ENCODE measurements at places on chromosomes 4 and X. TPM values are rescaled to one million over a fixed set of nuclear protein-coding genes. Genes with fewer than 3 reads are reported as not detected.

Gene ADH4
- 0.82 TPM for total RNA-seq

DNA sequence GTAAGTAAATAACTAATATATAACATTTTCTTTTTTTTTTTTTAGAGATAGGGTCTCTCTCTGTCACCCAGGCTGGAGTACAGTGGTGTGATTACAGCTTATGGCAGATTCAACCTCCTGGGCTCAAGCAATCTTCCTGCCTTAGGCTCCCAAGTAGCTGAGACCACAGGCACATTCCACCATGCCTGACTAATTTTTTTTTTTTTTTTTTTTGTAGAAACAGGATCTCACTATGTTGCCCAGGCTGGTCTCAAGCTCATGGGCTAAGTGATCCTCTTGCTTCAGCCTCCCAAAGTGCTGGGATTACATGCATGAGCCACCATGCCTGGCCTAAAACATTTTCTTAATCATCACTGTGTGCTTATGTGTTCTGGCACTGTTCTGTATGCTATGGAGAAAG, 32.8 kb downstream of the MGARP start:
- no peaks in the 10 kb centered on the region for H3K36me3 ChIP-seq
- H3K27me3 ChIP-seq, result no peaks in the 10 kb centered on the region
- no peak overlapping the region for H3K4me3 ChIP-seq
- no peak overlapping the region for H3K27ac ChIP-seq
- no peaks in the 10 kb centered on the region for H3K4me1 ChIP-seq
- no peak for DNase-seq

DNA sequence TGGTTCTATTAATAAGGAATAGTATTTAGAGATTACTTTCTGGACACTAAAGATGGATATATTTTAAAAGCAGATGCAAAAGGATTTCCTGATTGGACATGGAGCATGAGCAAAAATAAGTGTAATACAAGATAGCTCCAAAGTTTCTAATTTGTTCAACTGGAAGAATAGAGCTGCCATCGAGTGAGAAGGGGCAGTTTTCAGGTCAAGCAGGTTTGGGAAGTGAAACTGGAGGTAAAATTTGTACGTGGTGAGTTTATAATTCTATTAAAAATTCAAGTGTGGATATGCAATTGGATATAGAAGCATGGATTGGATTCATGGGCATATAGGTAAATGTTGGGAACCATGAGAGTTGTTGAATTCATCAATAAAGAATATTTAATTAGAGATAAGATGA, 31.8 kb downstream of the PRDM8 start:
- DNase-seq, result no peak
- no peak overlapping the region for H3K27ac ChIP-seq
- no peaks in the 10 kb centered on the region for H3K27me3 ChIP-seq
- no peaks in the 10 kb centered on the region for H3K4me1 ChIP-seq
- H3K36me3 ChIP-seq, result no peaks in the 10 kb centered on the region
- no peak overlapping the region for H3K4me3 ChIP-seq

- no peak overlapping the region for H3K4me3 ChIP-seq
- H3K27me3 ChIP-seq, result no peaks in the 10 kb centered on the region
- H3K4me1 ChIP-seq, result no peaks in the 10 kb centered on the region
- no peak for DNase-seq
- no peaks in the 10 kb centered on the region for H3K36me3 ChIP-seq
These were observed 58.3 kb downstream of the INTS12 start for GRCh38 chr4:105650190-105650589.

Gene DDX53
- total RNA-seq, result not detected

DNA sequence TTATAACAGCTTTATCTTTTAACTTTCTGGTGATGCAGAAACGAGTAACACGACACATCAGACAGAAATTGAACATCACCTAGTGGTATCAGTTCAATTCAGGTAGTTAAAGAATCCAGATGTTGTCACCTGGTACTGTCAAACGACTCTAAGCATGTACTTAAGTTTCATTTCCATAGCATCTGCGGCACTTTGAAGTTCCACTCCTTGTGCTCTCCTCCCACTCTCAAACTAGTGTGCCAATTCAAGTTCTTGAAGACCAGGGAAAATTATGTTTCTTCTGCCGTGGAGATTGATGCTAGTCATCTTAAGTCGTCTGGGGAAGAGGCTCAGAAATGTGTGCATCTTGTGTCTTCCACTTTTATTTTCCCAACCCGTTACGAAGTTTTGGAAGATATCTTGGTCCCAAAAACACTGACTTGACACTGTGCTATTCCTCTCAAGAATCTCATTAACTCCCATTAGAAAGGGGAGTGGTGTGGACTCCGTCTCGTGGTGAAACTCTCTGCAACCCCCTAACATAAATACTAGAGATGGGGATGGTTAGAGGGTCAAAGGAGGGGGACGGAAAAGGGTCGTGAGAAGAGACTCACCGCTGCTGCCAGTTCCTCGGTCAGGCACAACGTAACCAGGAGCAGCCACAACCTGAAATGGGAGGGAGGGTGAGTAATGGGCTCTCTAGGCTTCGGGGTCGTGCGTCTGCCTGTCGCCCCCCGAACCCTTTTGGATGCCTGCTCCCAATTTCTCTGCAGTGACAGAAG, 693 bp downstream of the COL4A6 start:
- no peaks in the 10 kb centered on the region for H3K36me3 ChIP-seq
- H3K27ac ChIP-seq, result no peak overlapping the region
- DNase-seq, result no peak
- H3K27me3 ChIP-seq, result peaks cover 15% of the 10 kb centered on the region
- H3K4me3 ChIP-seq, result no peak overlapping the region

- no peaks in the 10 kb centered on the region for H3K36me3 ChIP-seq
- no peaks in the 10 kb centered on the region for H3K27me3 ChIP-seq
- no peak for DNase-seq
- no peak overlapping the region for H3K27ac ChIP-seq
- H3K4me3 ChIP-seq, result no peak overlapping the region
- H3K4me1 ChIP-seq, result no peaks in the 10 kb centered on the region
These were observed 250.7 kb downstream of the THOC2 start for GRCh38 chrX:123481913-123482851.
